Testis (tissue), 5 donors: ENCODE measurements at places on chromosomes 11 and 22. TPM values are rescaled to one million over a fixed set of nuclear protein-coding genes. Genes with fewer than 3 reads are reported as not detected.

Gene SUSD2
- 5.7 TPM for total RNA-seq

Gene GPR83
- 0.94 TPM for total RNA-seq

Gene PNPLA5
- total RNA-seq = not detected

Gene FGF3
- total RNA-seq = 0.50 TPM

Gene OR51B5
- 1.3 TPM for total RNA-seq

Gene OR4D5
- 4.0 TPM for total RNA-seq

Gene RIMBP3C
- total RNA-seq = 17.5 TPM

Gene SLC25A45
- total RNA-seq = 10.6 TPM

Gene OR52A1
- 0.19 TPM for total RNA-seq

Gene PGR
- 3.3 TPM for total RNA-seq

GRCh38 chr11:78570031-78570430 is 4.6 kb downstream of the NARS2 start:
- H3K27me3 ChIP-seq = no peaks in the 10 kb centered on the region
- H3K4me3 ChIP-seq = no peak overlapping the region
- no peak for DNase-seq

DNA sequence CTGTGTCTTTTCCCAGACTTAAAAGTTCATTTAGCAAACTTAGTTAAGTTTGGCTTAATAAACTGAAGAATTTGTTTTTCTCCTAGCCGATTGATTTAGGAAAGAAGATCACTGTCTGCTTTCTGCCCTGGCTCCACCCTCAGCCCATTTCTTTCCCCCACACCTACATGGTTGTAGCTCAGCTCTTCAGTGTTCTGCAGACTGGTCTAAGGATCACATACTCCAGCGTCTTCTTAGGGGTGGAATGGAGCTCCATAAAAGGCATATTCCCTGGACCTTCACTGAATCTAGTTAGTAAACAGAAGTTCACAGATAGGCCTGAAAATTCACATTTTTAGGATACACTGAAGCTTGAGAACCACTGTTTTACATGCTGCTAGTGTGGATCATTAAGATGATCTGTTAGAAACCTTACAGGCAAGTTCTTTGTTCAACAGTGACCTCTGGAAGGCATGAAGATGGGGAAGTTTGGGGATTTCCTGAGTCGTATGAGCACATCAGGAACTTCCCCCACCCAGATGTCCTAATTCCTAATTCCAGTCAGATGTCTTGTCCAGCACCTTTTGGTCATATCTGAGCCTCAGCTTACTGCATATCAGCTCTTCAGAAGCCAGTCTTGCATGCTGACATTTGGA is 16.8 kb downstream of the PIWIL4 start:
- no peaks in the 10 kb centered on the region for H3K36me3 ChIP-seq
- H3K4me3 ChIP-seq = no peak overlapping the region
- no peak for DNase-seq
- H3K4me1 ChIP-seq = no peaks in the 10 kb centered on the region
- no peak overlapping the region for H3K27ac ChIP-seq

DNA sequence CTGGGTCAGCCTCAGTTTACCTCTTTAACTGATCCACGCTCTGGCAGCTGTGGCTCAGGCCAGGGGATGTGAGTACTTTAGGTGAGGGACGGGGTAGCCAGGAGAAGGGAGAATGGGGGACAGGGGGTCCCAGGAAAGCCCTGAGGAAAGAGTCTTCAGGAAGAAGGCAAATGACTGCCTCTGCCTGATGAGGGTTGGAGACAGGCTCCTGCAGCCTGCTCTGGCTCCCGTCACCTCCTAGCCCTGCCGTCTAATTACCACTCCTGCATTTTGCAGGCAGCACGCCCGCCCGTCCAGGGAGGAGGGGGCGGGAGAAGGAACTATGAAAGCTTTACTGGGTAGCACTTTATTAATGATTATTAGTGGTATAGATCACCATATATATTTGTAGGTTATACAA is 116.6 kb downstream of the CEP164 start:
- H3K4me3 ChIP-seq = no peak overlapping the region
- H3K4me1 ChIP-seq = no peaks in the 10 kb centered on the region
- H3K27me3 ChIP-seq = no peaks in the 10 kb centered on the region
- no peaks in the 10 kb centered on the region for H3K36me3 ChIP-seq

DNA sequence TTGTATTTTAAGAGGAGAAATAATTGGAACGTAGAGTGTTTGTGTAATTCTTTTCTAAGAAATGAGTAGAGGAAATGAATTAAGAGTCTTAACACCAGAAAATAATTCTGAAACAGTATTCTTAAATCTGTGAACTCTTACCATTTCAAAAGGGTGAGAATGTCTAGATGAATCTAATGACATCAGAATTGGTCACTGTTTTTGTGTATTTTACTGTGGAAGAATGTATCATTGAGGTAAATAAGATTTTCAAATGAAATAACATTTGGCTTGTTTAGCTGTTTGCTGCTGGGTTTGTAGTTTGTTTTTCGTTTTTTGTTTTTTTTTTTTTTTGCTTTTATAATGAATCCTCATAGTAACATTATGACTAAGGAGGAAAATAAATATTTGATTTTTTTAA is 97.6 kb downstream of the EMSY start:
- no peaks in the 10 kb centered on the region for H3K36me3 ChIP-seq
- no peaks in the 10 kb centered on the region for H3K27me3 ChIP-seq
- DNase-seq = no peak
- no peak overlapping the region for H3K4me3 ChIP-seq

- H3K4me1 ChIP-seq = peaks cover 15% of the 10 kb centered on the region
- no peak overlapping the region for H3K27ac ChIP-seq
- no peaks in the 10 kb centered on the region for H3K36me3 ChIP-seq
- no peaks in the 10 kb centered on the region for H3K27me3 ChIP-seq
Observed at GRCh38 chr22:37604074-37604473, 4.6 kb upstream of the GGA1 start.

- no peaks in the 10 kb centered on the region for H3K27me3 ChIP-seq
- H3K4me3 ChIP-seq = no peak overlapping the region
- H3K27ac ChIP-seq = no peak overlapping the region
- H3K4me1 ChIP-seq = peaks cover 48% of the 10 kb centered on the region
Observed at GRCh38 chr11:8713760-8714454, 31.3 kb downstream of the RPL27A start.

DNA sequence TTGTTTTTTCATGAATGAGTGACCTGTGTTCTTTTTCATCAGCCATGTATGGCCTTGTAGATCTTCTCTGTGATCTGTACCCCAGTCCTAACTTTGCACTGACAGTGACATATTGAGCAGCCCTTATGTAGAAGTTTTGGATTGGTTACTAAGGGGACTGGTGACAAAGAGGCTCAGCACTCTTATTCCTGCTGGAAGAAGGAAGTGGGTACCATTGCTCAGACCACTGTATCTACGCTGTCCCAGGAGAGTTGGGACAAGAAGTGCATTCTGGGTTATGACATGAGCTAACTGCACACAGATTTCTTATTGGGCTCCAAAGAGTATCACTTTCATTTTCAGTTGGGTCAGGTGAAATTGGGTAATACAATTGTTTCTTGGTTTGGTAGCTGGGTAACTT is 107.8 kb upstream of the RASSF10 start:
- DNase-seq = no peak
- no peaks in the 10 kb centered on the region for H3K36me3 ChIP-seq
- no peak overlapping the region for H3K27ac ChIP-seq
- H3K4me1 ChIP-seq = no peaks in the 10 kb centered on the region
- no peak overlapping the region for H3K4me3 ChIP-seq

GRCh38 chr22:18091478-18091877 is 13.7 kb downstream of the PEX26 start:
- peak overlapping the region; percentile 81 for H3K27ac ChIP-seq
- no peaks in the 10 kb centered on the region for H3K27me3 ChIP-seq
- H3K4me1 ChIP-seq = peaks cover 12% of the 10 kb centered on the region
- H3K4me3 ChIP-seq = no peak overlapping the region
- H3K36me3 ChIP-seq = no peaks in the 10 kb centered on the region

DNA sequence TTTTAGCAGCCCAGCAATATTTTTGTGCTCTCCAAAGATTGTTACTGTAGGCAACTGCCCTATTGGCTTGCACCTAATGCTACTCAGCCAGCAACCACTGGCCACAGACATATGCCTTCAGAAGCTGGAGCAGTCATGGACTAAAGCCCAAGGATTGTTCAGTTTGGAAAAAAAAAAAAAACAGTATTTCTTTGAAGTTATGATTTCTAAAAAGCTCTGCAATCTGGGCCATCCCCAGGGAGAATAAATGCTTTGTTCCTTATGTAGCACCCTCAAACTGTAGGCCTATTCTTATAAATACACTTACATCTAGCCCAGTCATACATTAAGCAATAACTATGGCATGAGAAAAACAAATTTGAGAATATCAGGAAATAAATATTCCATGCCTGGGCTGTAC is 2190.5 kb upstream of the RAG2 start:
- no peak for DNase-seq
- H3K27ac ChIP-seq = no peak overlapping the region
- no peak overlapping the region for H3K4me3 ChIP-seq

DNA sequence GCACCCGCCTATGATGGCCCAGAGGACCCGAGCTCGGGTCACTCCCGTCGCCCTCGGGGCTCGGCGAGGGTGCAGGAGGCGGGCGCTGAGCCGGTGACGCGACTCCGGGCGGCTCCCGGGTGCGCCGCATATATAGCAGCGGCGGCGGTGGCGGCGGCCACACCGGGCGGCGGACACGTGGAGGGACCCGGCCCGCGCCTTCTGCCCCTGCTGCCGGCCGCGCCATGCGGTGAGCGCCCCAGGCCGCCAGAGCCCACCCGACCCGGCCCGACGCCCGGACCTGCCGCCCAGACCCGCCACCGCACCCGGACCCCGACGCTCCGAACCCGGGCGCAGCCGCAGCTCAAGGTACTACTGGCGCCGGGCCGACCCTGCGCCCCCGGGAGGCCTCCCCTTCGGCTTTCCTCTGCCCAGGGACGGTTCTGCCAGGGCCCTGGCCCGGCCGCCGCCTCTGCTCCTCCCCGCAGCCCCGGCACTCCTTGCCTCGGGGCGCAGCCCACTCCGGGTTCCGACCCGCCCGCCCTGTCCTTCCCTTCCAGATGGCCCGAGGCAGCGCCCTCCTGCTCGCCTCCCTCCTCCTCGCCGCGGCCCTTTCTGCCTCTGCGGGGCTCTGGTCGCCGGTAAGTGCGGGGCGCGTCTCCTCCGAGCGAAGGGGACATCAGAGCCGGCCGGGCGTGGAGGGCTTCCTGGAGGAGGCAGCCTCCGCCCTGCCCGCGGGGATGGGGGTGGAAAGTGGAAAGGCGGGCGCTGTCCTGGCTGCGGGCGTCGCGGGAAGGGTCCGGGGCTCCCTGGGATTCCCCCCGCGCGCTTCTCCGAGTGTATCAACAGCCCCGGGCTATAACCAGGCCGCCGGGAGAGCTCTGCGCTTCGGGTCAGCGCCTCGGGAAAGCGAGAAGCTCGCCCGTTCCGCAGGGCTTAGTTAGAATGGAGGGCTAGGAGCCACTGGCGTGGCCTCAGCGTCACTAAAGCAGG is at the start of gene GAL:
TSS of gene GAL (plus strand) at position 160 of the 972 bp plus-strand sequence. CDS start at position 540, 380 bp downstream.
- H3K36me3 ChIP-seq = no peaks in the 10 kb centered on the region
- DNase-seq = no peak
- no peaks in the 10 kb centered on the region for H3K4me1 ChIP-seq
- H3K27me3 ChIP-seq = no peaks in the 10 kb centered on the region
- H3K27ac ChIP-seq = no peak within 1 kb of the TSS

- no peaks in the 10 kb centered on the region for H3K27me3 ChIP-seq
- no peak overlapping the region for H3K4me3 ChIP-seq
- no peaks in the 10 kb centered on the region for H3K36me3 ChIP-seq
- peaks cover 18% of the 10 kb centered on the region for H3K4me1 ChIP-seq
Observed at GRCh38 chr11:32088117-32088941, 2.5 kb upstream of the RCN1 start.

DNA sequence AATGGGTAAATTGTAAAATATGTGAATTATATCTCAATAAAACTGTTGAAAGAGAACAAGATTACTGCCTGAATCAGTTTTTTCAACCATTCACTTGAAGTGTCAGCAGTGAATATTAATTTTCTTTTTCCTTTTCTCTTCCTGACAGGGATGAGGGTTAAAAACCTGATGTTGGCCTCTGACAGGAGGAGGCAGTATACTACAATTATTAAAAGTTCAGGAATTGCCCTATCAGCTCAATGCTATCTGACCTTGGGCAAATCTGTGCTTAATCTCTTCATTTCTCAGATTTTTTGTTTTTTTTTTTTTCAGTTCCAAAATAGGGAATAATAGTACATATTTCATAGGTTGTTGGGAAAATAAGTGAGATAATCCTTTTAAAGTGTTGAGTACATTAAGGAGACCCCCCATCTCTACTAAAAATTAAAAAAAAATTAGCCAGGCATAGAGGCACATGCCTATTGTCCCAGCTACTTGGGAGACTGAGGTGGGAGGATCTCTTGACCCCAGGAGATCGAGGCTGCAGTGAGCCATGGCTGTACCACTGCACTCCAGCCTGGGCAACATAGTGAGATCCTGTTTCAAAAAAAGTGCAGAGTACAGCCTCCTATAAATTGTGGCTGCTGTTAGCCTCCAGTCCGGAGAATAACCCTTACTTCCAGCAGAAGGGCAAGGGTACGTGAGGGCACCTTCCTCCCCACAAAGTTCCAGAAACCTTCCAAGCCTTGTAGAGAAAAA is 48.8 kb downstream of the TRIM44 start:
- H3K27me3 ChIP-seq = no peaks in the 10 kb centered on the region
- no peak overlapping the region for H3K27ac ChIP-seq
- H3K4me1 ChIP-seq = no peaks in the 10 kb centered on the region

GRCh38 chr11:82906931-82907330 is 5.4 kb downstream of the DDIAS start:
- no peaks in the 10 kb centered on the region for H3K4me1 ChIP-seq
- no peak overlapping the region for H3K27ac ChIP-seq
- H3K4me3 ChIP-seq = no peak overlapping the region
- no peaks in the 10 kb centered on the region for H3K36me3 ChIP-seq

DNA sequence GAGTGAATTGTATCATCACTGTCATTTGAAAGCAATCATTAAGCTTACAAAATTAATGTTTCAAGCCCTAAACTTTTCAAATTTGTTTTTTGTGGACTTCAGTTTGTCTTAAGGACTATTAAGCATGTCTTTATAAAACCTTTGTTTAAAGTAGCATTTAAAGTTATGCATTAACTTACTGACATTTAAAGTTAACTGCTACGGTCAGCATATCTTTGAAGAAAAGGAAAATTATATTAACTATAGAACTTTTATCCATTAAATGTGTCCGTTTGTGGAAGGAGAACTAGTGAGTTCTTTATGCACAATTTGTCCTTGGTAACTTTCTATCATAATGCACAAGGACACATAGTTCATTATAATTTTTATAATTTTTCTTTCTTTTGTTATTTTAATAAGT is 103.4 kb downstream of the FANCF start:
- DNase-seq = no peak
- no peaks in the 10 kb centered on the region for H3K27me3 ChIP-seq
- no peak overlapping the region for H3K27ac ChIP-seq
- no peak overlapping the region for H3K4me3 ChIP-seq
- H3K36me3 ChIP-seq = no peaks in the 10 kb centered on the region

GRCh38 chr11:21794306-21794705 is 398.6 kb upstream of the ANO5 start:
- no peaks in the 10 kb centered on the region for H3K4me1 ChIP-seq
- no peaks in the 10 kb centered on the region for H3K36me3 ChIP-seq
- no peak overlapping the region for H3K4me3 ChIP-seq

GRCh38 chr11:548700-549603 is 11.6 kb downstream of the LMNTD2 start:
- no peak for DNase-seq
- no peaks in the 10 kb centered on the region for H3K4me1 ChIP-seq
- no peak overlapping the region for H3K4me3 ChIP-seq
- no peak overlapping the region for H3K27ac ChIP-seq
- H3K27me3 ChIP-seq = no peaks in the 10 kb centered on the region
